ENCODE measurements at places on chromosomes 2 and 18.

- H3K4me3 ChIP-seq, result peak overlapping the region; percentile 26
- H3K27ac ChIP-seq, result peak overlapping the region; percentile 73
- H3K27me3 ChIP-seq, result no peaks in the 10 kb centered on the region
- peaks cover 51% of the 10 kb centered on the region for H3K4me1 ChIP-seq
- DNase-seq, result no peak
Measured at GRCh38 chr2:157838442-157839161, 37.5 kb downstream of the ACVR1 start.

GRCh38 chr2:134155134-134155533 lies 98.7 kb upstream of the MGAT5 start:
- DNase-seq, result no peak
- H3K4me3 ChIP-seq, result no peak overlapping the region
- peaks cover 25% of the 10 kb centered on the region for H3K4me1 ChIP-seq
- no peaks in the 10 kb centered on the region for H3K27me3 ChIP-seq
- no peaks in the 10 kb centered on the region for H3K36me3 ChIP-seq

GRCh38 chr2:24083567-24084385 lies 858 bp downstream of the TP53I3 start:
- H3K4me1 ChIP-seq, result peaks cover 10% of the 10 kb centered on the region
- peak; percentile 57 for DNase-seq
- H3K4me3 ChIP-seq, result peak overlapping the region; percentile 78
- H3K27ac ChIP-seq, result peak overlapping the region; percentile 93

- H3K36me3 ChIP-seq, result no peaks in the 10 kb centered on the region
- no peak overlapping the region for H3K27ac ChIP-seq
- no peak for DNase-seq
Measured at GRCh38 chr2:25557179-25558036, 116.0 kb downstream of the DTNB start.

- H3K4me3 ChIP-seq, result peak overlapping the region; percentile 72
Measured at GRCh38 chr18:63314062-63314790, 5.3 kb downstream of the BCL2 start.

DNA sequence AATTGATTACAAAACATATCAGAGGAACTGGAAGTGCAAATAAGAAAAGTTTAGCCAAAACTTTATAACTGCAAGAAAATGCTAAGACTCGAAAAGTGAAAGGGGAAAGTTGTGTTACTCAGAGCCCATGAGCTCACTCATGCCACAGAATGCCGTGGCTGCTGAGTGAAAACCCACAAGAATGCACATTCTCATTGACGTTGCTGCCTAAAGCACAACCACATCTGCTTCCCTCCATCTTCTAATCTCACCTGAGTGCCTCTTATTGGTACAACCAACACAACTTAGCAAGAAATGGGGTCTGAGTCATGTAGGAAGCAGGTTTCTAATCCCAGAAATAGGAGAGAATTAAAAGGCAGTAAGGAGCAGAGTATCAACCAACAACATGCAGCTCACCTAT lies 259.7 kb downstream of the LNPK start:
- no peak for DNase-seq
- H3K27ac ChIP-seq, result no peak overlapping the region
- no peaks in the 10 kb centered on the region for H3K36me3 ChIP-seq
- H3K4me1 ChIP-seq, result no peaks in the 10 kb centered on the region

DNA sequence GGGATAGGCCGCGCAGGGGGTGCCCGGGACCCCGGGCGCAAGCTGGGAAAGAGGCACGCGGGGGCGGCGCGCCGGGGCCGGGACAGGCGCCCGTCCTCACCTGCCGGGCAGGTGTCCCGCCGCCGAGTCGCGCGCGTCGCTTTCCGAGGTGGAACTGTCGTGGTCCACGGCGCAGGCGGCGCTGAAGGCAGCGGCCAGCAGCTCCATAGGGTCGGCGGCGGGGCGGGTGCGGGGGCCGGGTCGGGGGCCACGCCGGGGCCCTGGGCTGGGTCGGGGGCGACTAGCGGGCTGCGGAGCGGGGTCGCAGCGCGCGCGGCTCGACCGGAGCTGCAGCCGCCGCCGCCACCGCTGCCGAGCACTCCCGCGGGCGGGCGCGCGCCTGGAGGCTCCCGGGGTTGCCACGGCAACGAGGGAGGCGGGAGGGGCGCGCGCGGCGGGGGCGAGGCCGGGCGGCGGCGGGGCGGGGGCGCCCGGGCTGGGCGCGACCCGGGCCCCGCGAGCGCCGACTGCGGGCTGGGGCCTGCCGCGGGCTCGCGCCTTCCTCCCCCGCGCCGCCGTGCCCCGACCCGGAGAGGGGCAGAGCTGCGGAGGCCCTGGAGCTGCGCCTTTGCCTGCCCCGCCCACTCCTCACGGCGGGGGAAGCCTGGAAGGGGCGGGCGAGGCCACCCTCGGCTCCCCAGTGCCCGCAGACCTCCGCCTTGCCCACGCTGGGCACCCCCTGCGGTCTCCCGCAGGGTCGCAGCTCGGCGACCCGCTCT lies 57.9 kb downstream of the SNORC start:
- DNase-seq, result no peak
- peak overlapping the region; percentile 80 for H3K27ac ChIP-seq
- peak overlapping the region; percentile 52 for H3K4me3 ChIP-seq
- peaks cover 83% of the 10 kb centered on the region for H3K27me3 ChIP-seq
- no peaks in the 10 kb centered on the region for H3K36me3 ChIP-seq
- H3K4me1 ChIP-seq, result no peaks in the 10 kb centered on the region

DNA sequence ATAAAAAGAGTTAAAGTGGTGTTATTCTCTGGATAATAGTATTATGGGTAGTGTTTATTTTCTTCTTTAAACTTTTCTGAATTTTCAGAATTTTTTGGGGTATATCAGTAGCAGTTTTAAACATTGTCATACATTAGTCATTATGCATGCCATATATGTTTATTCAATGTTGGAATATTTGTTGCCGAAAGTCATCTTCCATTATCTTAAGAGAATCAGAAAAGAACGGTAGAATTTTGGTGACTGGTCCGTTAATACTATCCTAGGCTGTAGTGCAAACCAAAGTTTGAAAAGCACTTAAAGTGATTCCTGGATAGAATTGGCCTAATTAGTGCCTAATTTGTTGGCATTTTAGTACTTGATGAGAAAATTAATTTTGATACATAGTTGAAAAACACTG lies 244.1 kb downstream of the PHLPP1 start:
- H3K4me3 ChIP-seq, result no peak overlapping the region
- H3K27me3 ChIP-seq, result no peaks in the 10 kb centered on the region
- H3K4me1 ChIP-seq, result no peaks in the 10 kb centered on the region
- H3K27ac ChIP-seq, result no peak overlapping the region
- peaks cover 38% of the 10 kb centered on the region for H3K36me3 ChIP-seq
- DNase-seq, result no peak

DNA sequence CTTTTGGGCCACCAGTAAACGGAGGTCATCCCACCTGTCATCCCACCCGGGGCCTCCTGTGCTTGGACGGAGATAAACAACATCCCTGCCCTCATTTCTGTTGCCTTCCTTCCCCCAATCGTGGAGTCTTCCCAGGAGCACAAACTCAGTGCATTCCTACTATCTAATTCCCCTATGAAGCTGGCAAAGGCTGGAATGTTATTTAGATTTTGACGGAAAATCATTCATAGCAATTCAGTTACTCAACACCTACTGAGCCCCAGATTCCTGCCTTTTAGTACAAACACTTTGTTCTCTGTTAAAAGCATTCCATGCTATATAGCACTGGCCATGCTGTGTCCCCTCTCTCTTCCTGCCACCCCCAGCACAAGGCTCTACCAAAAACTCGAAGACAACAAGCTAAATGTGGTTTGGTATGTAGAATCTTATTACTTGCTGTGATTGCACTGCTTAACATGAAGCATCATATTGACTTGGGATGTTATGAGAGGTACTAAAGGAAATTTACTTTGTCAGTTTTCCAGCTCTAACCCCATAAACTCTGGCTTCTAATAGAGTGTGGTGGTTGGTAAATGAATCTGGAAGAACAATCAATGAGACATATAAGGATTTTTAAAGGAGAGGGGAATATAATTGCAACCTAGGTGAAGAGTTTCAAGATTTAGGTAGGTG lies 32.3 kb upstream of the IMPA2 start:
- H3K4me3 ChIP-seq, result no peak overlapping the region
- no peaks in the 10 kb centered on the region for H3K27me3 ChIP-seq
- peak overlapping the region; percentile 96 for H3K27ac ChIP-seq
- peaks cover 22% of the 10 kb centered on the region for H3K4me1 ChIP-seq
- DNase-seq, result no peak
- H3K36me3 ChIP-seq, result no peaks in the 10 kb centered on the region

GRCh38 chr18:64103986-64104385 lies 44.9 kb downstream of the LINC00305 start:
- H3K27ac ChIP-seq, result no peak overlapping the region
- no peaks in the 10 kb centered on the region for H3K4me1 ChIP-seq
- no peaks in the 10 kb centered on the region for H3K27me3 ChIP-seq
- DNase-seq, result no peak
- H3K36me3 ChIP-seq, result no peaks in the 10 kb centered on the region
- no peak overlapping the region for H3K4me3 ChIP-seq

DNA sequence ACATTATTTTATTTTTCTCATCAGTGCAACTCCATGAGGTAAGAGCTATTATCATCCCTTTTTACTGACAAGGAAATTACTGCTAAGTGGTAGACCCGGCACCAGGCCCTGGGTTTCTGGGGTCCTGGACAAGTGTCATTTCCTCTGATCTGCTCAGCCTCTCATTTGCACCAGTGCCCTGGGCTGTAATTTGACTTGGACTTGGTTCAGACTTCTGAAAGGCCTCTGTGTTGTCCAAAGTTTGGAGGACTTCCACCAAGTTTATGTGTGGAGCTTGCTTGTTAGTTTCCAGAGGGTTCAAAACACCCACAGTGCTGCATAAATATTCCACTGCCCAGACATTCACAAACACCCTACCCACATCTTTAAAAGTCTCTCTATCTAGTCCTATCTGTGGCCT lies 44.0 kb upstream of the PPP1CB start:
- H3K27ac ChIP-seq, result no peak overlapping the region
- peaks cover 18% of the 10 kb centered on the region for H3K4me1 ChIP-seq
- H3K4me3 ChIP-seq, result no peak overlapping the region
- H3K27me3 ChIP-seq, result no peaks in the 10 kb centered on the region

DNA sequence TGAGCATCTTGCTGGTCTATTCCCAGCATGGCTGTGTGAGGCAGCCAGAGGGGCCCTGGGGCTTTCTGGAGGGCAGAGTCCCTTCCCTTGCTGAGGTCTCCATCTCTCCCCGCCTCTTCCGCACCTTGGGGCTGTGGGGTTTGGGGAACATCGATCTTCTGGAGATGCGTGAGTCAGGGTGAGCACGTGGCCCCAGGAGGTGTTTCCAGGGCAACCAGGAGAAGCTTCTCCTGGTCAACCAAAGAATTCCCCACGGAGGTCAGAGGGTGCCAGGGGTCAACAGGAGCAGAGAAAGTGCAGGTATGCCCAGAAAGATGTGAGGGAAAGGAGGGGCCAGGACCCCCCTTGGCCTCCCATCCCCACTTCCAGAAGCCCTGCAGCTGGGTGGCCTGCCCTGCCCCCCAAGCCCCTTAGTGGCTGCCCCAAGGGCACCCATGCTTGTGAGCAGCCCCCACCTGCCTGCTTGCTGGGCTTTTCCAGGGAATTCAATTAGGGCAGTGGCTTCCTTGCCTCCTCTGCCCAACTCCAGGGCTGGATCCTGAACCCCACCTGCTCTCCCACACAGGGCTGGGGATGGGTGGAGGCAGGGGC lies 2.8 kb upstream of the PROM2 start:
- H3K4me3 ChIP-seq, result no peak overlapping the region
- H3K27me3 ChIP-seq, result no peaks in the 10 kb centered on the region
- DNase-seq, result no peak
- no peak overlapping the region for H3K27ac ChIP-seq
- H3K36me3 ChIP-seq, result no peaks in the 10 kb centered on the region
- peaks cover 28% of the 10 kb centered on the region for H3K4me1 ChIP-seq

- no peaks in the 10 kb centered on the region for H3K27me3 ChIP-seq
- H3K4me3 ChIP-seq, result no peak overlapping the region
- DNase-seq, result no peak
- no peak overlapping the region for H3K27ac ChIP-seq
Measured at GRCh38 chr2:74618410-74619083, 29.6 kb downstream of the M1AP start.

GRCh38 chr2:72013726-72014125 lies 133.9 kb downstream of the CYP26B1 start:
- DNase-seq, result no peak
- no peaks in the 10 kb centered on the region for H3K4me1 ChIP-seq
- H3K27ac ChIP-seq, result no peak overlapping the region
- no peaks in the 10 kb centered on the region for H3K36me3 ChIP-seq
- H3K27me3 ChIP-seq, result no peaks in the 10 kb centered on the region

- H3K36me3 ChIP-seq, result no peaks in the 10 kb centered on the region
- H3K4me1 ChIP-seq, result no peaks in the 10 kb centered on the region
- H3K27ac ChIP-seq, result no peak overlapping the region
- no peaks in the 10 kb centered on the region for H3K27me3 ChIP-seq
Measured at GRCh38 chr2:75431763-75432162, 129.0 kb downstream of the EVA1A start.

DNA sequence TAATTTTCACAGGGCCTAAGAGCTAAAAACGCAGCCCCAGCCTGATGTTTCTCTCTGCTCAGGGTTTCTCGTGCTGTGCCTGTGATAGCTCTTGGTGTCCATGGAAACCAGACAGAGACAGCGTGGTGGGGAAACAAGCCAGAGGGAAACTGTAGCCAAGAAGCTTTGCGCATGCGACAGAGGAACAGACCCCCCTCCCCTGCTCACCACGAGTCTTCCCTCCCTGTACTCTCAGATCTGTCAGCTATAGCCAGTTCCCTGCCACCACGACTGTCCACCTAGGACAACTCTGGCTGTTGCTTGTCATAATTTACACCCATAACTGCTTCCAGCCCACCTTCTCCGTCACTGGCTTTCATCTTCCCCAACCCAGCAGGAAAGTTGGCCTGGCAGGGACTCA lies 13.2 kb upstream of the DNAJC27 start:
- no peaks in the 10 kb centered on the region for H3K36me3 ChIP-seq
- no peak overlapping the region for H3K27ac ChIP-seq
- H3K4me1 ChIP-seq, result no peaks in the 10 kb centered on the region
- no peaks in the 10 kb centered on the region for H3K27me3 ChIP-seq

DNA sequence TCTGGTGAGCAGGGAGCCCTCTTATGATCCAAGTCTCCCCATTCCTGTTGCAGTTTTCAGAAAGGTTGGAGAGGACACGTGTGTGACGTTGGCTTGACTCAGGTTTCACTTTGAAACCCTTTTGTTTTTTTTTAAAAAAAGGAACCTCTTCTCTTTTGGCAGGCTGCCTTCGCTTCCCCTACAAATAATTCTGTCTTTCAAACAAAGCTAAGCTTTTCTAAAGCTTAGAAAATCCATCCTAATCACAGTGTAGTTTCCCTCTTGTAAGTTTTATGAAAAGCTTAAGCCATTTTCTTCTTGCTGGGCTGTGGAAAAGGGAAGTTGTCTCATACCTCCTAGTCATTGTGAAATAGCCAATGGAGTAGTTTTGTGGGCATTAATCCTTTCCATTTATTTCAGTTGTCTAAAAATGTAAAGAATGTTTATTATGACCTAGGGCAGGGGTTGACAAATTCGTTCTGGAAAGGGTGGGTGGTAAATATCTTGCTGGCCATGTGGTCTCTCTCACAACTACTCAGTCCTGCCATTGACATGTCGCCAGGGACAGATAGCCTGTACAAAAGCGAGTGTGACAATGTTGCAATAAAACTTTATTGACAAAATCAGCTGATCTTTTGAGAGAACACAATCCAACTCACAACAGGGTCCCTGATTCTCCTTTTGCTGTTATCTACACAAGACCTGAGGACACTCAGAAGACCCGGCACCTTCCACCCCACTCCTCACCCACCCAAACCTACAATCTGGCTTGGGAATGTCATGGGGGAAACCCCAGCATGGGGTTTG lies 878.8 kb downstream of the RNF144A start:
- DNase-seq, result no peak
- no peaks in the 10 kb centered on the region for H3K27me3 ChIP-seq
- H3K4me1 ChIP-seq, result peaks cover 6% of the 10 kb centered on the region

Measured in esophagus squamous epithelium (tissue), 5 donors.